ENCODE measurements at places on chromosomes 2 and 18.

- DNase-seq: no peak
Observed at GRCh38 chr2:24008672-24009366, 1.1 kb upstream of the MFSD2B start.

GRCh38 chr2:234689911-234690379, 193.1 kb upstream of the ARL4C start:
- DNase-seq: no peak

- no peak for DNase-seq
Observed at GRCh38 chr2:119552902-119553301, 8.7 kb downstream of the CFAP221 start.

GRCh38 chr2:173881886-173882285, 83.3 kb downstream of the SP3 start:
- no peak for DNase-seq

GRCh38 chr2:227460833-227461232, 11.1 kb upstream of the AGFG1 start:
- DNase-seq: no peak

DNA sequence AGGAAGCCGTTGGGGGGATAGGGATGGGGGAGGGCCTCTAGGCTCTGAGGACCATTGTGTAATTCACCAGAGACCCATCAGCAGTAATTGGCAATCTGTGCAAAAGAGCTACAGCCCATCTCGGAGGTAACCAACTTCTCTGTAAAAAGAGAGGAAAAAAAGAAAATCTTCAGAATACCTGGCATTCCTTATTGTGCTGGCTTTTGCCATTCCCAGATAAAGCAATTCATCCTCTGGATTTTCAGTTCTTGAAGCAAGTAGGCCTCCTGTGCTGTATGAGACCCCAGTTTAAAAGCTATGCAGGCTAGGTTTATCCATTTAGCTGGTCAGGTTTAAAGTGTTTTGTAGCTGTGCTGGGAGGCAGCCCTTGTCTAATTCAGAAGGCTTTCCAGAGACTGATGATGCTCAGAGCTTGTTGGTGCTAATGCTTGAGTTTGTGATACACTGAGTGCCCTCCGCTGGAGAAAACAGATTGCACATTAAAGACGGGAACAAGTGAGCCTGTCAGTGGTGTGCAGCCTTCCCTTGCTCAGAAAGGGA, at the start of gene LRRTM4:
Gene LRRTM4 (minus strand): TSS at position 446 of the 540 bp plus-strand sequence.
- no peak for DNase-seq

GRCh38 chr2:203649176-203649814, 57.1 kb upstream of the CD28 start:
- no peak for DNase-seq

GRCh38 chr2:171864357-171864985, 29.6 kb downstream of the SLC25A12 start:
- no peak for DNase-seq

- peak; percentile 10 for DNase-seq
Observed at GRCh38 chr2:11446733-11447248, 19.2 kb downstream of the E2F6 start.

- DNase-seq: no peak
Observed at GRCh38 chr18:63192126-63192884, 127.3 kb downstream of the BCL2 start.

DNA sequence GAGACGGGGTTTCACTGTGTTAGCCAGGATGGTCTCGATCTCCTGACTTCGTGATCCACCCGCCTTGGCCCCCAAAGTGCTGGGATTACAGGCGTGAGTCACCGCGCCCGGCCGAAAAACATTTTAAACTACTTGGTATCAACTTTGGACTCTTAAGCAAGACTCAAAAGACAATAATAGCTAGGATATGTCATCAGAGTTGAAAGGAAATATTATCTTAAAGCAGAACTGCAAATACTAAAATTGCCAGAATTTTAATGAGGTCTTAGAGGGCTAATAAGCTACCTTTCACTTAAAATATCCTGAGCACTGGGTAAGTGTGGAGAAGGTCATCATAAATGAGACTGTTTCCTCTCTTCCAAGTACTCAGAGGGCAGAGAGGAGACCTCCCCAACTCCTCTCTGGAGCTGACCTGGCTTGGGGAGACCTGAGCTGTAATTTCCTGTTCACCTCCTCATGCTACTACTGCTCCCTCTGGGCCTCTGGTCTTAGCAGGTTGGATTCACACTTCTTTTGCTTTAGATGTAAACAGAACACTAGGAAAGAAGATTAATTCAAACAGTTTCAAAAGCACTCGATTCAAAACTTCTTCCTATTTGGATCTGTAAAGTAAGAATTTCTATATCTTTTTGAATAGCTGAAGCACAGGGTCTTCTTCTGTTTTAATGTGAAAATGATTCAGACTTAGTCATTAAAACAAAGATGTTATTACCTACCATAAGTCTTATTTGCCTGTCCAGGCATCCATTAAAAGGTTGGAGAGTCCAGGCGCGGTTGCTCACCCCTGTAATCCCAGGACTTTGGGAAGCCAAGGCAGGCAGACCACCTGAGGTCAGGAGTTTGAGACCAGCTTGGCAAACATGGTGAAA, 16.5 kb downstream of the CNRIP1 start:
- no peak for DNase-seq

GRCh38 chr18:31633392-31634330, 42.0 kb downstream of the TTR start:
- DNase-seq: no peak

DNA sequence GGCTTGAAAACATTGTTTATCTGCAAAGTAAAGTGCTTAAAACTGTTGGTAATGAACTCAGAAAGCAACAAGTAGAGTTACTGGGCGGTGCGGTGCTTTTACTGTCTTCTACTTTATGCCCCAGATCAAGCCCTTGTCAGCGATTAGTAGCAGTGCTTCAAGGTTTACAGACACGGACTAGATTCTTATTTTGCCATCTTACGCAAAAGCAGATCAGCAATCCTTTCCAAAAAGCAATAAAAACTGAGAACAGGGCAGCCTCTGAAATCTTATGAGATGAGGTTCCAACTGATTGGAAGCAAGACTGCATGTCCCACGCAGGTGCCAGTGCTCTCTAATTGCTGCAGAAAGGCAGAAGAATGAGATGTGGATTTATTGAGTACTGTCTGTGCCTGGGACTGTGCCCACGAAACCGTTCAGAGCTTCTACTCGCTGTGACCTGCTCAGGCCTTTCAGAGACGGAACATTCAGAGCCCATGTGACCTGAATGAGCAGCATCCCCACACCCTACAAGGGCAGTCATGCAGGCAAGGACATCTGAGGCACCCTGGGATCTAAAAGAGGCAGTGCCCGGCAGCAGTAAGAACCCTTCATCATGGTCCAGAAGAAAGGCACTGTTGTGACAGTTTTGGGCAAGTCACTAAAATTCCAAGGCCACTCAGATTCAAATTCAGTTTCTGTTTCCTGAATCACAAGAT, 15.7 kb downstream of the COL4A3 start:
- DNase-seq: no peak

- DNase-seq: no peak
Observed at GRCh38 chr18:80166725-80167124, 57.7 kb downstream of the ADNP2 start.

GRCh38 chr2:172395503-172395902, 31.9 kb upstream of the ITGA6 start:
- DNase-seq: no peak

DNA sequence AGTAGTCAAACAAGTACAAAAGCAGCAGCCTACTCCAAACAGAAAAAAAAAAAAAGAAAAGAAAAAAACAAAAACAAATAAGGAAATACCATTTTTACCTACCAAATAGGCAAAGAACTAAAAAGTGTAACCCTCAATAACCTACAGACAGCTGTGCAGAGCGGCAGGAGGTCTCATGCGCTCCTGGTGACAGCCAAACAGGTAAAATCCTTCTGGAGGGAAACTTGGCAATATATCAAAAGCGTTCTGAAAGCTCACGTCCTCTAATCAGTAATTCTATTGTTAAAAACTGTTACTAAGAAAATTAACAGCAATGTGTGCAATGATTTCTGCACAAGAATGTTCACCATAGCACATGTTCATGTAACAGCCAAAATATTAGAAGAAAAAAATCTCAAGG, 105.6 kb downstream of the AFF3 start:
- DNase-seq: no peak

DNA sequence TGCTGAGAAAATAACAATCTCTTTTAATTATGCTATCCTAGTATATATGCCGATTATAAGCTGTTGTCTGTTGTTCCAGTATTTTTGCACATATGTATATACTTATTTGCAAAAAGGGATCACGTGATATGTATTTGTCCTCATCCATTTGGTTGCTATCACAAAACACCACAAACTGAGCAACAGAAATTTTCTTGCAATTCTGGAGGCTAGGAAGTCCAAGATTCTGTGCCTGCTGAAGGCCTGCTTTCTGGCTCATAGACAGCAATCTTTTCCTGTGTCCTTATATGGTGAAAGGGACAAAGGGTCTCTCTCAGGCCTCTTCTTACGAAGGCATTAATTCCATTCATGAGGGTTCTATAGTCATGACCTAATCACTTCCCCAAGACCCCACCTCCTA, 186.5 kb downstream of the LPIN1 start:
- DNase-seq: no peak

DNA sequence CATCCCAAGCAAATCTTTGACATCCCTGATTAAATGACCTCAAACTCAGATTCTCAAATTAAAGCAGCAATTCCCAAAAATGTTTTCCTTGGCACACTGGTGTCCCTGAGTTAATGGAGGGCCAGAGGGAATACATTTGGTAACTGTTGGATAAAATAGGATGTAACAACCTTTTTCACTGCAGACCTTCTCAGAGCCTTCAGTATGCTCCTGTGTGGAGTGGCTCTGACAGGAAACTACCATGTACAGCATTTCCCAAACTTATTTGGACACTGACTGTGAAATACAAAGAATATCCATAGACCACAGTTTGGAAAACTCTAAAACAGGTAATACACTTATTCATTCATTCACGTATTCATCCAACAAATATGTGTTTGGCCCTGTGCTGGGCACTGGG, 91.8 kb downstream of the TFCP2L1 start:
- no peak for DNase-seq

DNA sequence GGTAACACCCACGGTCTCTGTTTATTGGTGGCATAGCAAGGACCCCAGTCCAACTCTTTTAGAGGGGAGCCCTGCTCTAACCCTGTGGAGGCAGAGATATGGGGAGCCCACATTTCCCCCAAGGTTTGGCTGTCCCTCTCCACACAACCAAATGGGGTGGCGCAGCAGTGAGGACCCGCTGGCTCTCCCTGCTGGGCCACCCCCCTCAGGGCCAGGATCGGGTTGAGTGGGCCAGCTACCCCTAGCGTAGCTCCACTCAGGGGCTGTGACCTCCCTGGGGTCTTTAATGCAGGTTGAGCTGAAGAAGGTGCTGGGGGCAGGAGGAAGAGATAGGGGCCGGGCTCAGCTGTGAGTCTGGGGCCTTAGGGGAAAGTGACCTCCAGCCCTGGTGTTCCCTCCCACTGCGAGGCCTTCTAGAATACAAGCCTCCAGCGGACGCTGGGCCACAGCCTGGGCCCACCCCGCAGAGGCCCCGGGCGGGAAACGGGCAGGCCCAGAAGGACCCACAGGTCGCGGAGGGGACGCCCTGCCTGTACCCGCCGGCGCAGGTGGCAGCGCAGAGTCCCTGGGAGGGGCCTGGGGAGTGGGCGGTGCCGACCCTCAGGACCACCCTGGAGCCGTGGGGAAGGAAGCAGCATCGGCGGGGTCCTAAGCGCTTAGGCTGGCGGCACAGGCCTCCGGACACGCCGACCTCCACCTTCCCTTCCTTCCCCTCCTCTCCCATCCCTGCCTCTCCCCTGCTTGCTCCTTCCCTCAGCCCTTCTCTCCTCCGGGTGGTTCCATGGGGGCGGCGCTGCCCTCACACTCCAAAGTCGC, 9.6 kb downstream of the CROCC2 start:
- no peak for DNase-seq

DNA sequence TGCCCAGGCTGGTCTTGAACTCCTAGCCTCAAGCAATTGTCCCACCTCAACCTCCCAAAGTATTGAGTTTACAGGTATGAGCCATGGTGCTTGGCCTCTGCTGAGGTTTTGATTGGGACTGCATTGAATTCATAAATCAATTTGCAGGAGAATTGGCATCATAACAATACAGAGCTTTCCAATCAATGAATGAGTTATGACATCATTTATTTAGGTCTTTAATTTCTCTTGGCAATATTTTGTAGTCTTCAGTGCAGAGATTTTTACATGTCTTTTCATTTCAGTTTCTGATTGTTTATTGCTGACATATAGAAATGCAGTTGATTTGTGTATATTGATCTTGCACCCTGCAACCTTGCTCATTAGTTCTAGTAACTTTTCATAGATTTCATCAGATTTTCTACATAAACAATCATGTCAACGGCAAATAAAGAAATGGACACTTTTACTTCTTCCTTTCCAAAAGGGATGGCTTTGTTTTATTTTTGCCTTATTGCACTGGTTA, 119.9 kb downstream of the TFCP2L1 start:
- no peak for DNase-seq

DNA sequence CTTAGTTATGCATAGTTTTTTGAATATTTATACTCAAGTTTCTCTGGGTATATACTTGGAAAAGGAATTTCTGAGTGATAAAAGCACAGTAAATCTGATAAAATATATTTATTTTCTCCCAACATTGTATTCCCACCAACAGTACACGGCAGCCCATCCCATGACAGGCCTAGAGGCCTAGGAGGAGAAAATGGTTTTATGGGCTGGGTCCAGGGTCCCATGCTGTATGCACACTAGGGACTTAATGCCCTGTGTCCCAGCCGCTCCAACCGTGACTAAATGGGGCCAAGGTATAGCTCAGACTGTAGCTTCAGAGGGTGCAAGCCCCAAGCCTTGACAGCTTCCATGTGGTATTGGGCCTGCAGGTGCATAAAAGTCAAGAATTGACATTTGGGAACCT, 1007.7 kb downstream of the DSC3 start:
- DNase-seq: no peak

- no peak for DNase-seq
Observed at GRCh38 chr2:80364524-80365212, 60.1 kb upstream of the LRRTM1 start.

DNA sequence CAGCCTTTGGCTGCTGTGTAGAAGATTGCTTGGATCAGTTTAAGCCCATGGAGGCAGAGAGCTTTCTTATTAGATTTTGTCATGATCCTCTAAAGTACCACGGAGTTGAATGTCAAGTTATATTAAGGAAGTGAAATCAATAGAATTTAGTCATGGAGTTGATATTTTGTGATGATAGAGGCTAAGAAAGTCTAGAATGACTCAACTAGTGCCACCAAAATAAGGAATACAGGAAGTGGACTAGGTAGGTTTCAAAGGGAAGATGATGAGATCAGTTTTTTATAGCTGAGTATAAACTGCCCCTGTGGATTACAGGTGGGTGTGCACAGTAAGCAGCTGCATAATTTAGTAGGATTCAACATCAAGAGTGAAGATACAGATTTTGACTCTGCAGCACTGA, 25.2 kb downstream of the FBXO36 start:
- DNase-seq: no peak

DNA sequence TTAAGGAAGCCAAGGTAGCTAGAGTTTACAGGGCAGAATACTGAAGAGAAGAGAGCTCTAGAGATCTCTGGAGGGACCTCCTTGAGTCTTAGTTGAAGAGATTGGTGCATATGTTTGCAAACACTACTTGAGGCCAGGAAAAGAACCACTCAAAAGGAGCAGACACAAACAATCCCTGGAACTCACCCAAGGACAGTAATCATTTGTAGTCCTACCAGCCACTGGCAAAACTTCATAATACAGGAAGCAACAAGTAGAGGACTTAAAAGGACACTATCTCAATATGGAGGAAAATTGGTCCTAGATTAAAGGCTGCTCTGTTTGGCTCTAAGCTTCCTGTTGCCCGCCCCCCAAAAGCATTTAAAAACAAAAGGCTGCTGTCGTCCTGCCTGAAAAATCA, 46.9 kb upstream of the UBXN4 start:
- no peak for DNase-seq
